ENCODE measurements at places on chromosomes 4 and X.

GRCh38 chr4:62118558-62118957 is 918.4 kb downstream of the ADGRL3 start:
- peak; percentile 11 for DNase-seq

GRCh38 chr4:128570387-128570975 is 239.0 kb upstream of the JADE1 start:
- DNase-seq, result peak; percentile 73

GRCh38 chr4:146308951-146309350 is 94.6 kb downstream of the REELD1 start:
- peak; percentile 26 for DNase-seq

DNA sequence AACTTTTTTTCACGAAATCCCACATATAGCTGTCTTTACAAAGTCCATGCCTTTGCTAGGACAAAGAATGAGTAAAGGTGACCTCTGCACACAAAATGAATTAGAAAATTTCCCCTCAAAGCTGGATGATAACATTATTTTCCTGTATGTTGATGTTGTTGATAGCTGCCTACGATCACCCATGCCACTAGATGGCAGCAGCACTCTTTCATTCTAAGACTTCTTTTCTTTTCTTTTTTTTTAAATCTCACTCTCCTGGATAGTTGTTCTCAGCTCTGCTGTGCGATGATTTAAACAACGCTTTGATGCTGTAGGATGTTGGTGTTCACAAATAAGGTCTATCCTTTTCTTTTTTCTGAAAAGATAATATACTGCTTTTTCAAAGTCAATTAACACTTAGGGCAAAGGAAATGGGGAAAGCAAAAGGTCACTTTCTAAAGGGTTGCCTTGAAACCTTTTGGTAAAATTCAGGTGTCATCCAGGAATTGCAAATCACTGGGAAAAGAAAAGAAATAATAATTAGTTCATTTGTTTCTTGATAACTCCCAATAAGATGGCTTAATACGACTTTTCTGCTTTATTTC is 266.8 kb downstream of the C4orf33 start:
- DNase-seq, result peak; percentile 64

- DNase-seq, result no peak
These were observed 10.7 kb upstream of the SPCS3 start for GRCh38 chr4:176309046-176309445.

DNA sequence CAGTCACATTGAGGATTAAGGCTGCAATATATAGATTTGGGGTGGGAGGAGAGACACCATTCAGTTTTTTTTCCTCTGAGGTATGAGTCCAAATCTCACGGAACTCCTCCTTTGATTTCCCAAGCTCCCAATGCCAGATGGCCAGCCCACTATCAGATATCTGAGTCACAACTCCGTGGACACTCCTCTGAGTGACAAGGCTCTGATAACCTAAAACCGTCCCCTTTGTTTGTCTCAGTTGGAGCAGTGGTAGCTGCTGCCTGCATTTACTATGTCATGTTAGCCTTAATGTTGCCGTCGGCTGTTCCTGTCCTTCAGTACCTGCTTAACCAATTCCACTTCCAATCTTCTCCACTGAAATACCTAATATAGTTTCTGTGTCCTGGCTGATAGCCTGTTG is 107.3 kb downstream of the DTHD1 start:
- no peak for DNase-seq

GRCh38 chrX:43868791-43869190 is 13.5 kb downstream of the MAOB start:
- no peak for DNase-seq

DNA sequence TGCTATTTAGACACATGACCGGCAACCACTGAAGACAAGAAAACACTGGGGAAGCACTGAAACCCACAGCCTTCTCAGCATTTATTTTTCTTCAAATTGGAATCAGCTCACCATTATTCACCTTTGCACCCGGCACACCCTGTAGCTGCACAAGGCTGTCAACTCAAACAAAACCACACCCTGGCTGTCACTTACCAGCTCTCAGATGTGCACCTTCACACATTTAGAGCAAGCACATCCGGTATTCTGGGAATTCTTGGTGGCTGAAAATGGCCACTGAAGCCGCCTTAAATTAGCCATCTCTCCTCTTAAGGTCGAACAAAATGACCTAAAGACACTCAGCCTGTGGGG is 5.9 kb downstream of the ZFYVE28 start:
- no peak for DNase-seq

DNA sequence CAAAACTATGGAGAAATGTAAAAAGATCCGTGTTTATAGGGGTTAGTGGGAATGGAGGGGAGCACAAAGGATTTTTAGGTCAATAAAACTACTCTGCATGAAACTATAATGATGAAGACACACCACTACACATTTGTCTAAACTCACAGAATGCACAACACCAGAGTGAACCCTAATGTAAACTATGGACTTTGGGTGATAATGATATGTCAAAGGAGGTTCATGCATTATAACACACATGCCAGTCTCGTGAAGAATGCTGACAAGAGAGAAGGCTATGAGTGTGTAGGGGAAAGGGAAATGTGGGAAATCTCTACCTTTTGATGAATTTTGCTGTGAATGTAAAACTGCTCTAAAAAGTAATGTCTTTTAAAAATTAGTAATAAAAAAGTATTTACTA is 183.3 kb downstream of the MAB21L2 start:
- DNase-seq, result no peak

DNA sequence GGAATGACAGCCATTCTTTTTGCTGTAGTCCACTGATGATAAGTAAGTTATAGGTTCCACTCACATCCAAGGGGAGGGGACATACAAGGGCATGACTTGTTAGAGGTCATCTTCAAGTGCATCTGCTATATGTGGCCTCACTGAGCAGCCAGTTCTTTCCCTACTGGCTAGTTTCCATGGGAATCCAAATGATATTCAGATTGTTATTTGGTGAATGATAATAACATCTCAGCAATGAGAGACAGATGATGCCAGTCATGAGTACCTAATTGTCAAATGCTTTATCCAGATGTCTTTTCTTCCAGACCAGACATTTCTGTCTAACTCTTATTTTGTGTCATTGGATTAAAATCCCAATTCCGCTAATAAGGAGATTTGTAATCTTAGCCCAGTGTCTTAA is 460.4 kb upstream of the BOD1L1 start:
- DNase-seq, result no peak

- no peak for DNase-seq
These were observed 59.8 kb downstream of the ZNF711 start for GRCh38 chrX:85303544-85303943.

- peak; percentile 58 for DNase-seq
These were observed 70.2 kb downstream of the GC start for GRCh38 chr4:71713611-71714203.

GRCh38 chr4:89305712-89306437 is 1.7 kb downstream of the GPRIN3 start:
- DNase-seq, result no peak

- DNase-seq, result no peak
These were observed 29.1 kb downstream of the SPARCL1 start for GRCh38 chr4:87500092-87500462.

DNA sequence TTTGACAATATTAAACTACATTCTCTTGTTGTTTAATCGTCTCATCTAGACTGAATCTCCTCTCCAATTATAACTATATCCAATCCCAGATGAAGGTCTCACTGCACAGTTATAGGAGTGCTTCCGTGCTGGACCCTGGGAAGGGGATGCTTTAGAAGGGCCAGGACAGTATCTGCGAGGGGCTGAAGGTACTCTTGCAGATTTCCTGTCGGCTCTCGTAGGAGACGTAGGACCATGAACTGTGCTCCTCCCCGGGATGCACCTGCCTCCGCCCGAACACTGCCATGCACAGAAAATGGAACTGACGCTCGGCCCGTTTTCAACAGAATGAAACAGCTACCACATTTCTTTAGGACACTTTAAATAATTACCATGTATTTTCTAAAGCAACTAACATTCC is 39.4 kb downstream of the FAT1 start:
- no peak for DNase-seq

DNA sequence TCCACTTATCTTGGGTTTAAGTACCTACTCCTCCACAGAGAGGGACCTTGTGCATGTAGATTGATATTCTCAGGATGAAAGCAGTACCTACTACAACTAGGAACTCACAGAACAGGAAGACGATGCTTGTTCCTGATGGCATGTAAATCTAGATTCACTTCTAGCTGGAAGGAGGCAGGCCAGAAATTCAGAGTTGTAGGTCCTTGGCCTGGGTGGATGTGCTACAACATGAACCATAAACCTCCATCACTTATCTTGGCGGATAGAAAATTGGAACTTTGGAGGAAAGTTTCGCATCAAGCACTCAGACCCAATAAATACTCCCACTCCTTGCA is 9.3 kb upstream of the SMIM20 start:
- no peak for DNase-seq

DNA sequence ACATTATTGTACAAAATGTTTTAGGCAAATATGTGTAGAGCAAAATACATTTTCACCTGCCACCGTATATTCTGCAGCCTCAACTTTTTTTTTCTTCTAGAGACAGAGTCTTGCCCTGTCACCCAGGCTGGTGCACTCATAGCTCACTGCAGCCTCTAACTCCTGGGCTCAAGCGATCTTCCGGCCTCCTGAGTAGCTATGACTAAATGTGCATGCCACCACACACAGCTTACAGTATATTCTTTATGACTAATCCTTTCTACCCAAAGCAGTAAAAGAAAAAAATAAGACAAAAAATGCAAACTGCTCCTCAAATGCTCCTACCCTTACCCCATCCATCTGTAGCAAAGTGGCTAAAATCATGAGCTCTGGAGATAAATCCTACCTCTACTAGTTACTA is 426.3 kb downstream of the KCNIP4 start:
- no peak for DNase-seq

- peak; percentile 52 for DNase-seq
These were observed 81.4 kb downstream of the CEP44 start for GRCh38 chr4:174365018-174365587.

GRCh38 chr4:168440442-168441264 is 39.6 kb downstream of the DDX60L start:
- DNase-seq, result peak; percentile 87

- DNase-seq, result no peak
These were observed 42.5 kb downstream of the LANCL3 start for GRCh38 chrX:37613933-37614332.

GRCh38 chrX:152861116-152861515 is 30.3 kb downstream of the NSDHL start:
- DNase-seq, result no peak

GRCh38 chr4:122702939-122703338 is 29.6 kb upstream of the BBS12 start:
- no peak for DNase-seq

DNA sequence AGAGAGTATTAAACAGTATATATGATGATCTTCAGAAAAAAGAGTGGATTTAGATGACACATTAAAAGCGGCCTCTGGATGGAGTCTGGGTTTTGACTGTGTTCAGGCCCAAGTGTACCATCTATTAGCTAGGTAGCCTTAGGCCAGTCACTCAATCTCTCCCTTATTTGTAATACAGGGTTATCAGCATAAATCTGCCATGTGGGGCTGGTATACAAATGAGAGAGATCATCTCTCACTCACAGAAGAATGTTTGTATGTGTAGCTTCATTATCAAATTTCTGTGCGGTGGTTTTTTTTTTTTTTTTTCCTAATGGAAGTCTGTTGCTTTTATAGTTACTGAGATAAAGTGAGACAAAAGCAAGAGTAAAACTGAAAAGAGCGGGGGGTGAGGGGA is 12.7 kb downstream of the SLC2A9 start:
- DNase-seq, result no peak

- DNase-seq, result no peak
These were observed 50.1 kb downstream of the CRLF2 start for GRCh38 chrX:1162119-1162916.

DNA sequence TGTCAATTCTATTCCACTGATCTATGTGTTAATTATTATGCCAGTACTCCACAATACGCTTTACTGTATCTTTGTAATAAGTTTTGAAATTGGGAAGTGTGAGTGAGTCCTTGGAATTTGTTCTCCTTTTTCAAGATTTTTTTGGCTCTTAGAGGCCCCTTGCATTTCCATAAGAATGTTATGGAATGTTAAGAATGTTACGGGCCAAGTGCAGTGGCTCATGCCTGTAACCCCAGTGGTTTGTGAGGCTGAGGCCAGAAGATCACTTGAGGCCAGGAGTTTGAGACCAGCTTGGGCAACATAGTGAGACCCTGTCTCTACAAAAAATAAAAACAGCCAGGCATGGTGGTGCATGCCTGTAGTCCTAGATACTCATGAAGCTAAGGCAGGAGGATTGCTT is 167.6 kb upstream of the CXorf66 start:
- no peak for DNase-seq

DNA sequence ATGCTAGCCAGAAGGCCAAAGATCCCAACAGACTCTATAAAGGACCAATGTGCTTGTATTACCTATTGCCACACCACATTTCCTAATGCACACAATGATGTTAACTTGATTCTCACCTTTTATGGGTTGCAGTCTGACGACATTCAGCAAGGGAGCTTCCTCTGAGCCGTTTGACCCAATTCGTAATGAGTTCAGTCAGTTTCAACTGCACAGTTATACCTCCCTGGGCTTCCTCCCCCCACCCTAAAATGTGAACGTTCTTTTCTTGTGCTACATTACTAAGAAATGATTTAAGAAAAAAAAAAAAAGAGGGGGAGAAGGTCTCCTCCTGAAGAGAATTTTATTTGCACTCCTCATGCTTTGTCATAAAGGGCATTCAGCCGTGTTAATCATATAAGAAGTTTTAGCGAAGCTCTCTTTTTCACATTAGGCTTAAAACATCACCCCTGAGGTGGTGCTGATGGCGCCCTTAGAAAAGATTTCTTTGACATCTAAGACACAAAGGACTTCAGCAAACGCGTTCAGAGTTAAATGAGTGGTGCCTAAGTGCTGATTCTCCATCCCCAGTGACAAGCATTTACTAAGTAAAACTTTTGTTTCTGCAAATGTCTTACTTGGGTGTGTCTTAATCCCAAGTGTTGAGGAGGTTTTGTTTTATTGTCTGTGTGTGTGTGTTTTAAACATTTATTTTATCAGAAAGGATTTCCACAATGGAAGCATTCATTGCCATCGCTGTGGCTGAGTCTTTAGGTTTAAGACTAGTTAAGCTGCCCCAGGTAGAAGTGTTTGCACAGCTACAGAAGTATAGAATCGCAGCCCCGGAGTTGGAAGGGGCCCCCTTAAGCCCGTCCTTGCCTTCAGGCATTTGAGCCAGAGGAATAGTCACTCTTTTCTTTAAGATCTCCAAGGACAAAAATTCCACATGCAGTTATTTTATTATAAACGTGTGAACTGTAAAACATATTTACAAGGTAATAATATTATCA is 15.2 kb upstream of the GPC3 start:
- DNase-seq, result no peak

DNA sequence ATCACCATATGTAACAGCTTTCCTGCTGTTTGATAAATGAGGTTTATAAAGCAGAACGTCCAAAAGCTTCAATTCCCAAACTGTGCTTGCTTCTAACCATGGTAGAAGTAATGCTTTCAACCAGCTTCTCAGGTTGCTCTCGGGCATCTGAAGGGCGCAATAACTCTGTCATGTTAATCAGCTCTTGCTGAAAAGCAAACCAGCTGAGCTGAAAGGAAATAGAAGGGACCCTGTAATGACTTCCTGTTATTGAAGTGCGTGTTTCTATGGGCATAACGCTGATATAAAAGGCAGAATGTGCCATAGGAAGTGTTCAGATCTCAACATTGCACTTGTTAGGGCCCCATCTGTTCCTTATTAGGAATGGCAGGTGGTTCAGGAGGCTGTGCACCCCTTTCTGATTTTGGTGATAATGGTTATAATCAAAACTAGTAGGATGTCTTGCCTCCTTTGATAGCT is 21.2 kb downstream of the HERC3 start:
- DNase-seq, result no peak
